ENCODE measurements at places on chromosomes 6 and 20.
A peak's percentile ranks its signal among the peaks of the same experiment; 100 is the strongest.

GRCh38 chr6:129890164-129890563 is 29.0 kb upstream of the TMEM244 start:
- peak; percentile 22 for DNase-seq

- no peak for DNase-seq
These were observed 29.9 kb downstream of the JPH2 start for GRCh38 chr20:44157061-44157460.

DNA sequence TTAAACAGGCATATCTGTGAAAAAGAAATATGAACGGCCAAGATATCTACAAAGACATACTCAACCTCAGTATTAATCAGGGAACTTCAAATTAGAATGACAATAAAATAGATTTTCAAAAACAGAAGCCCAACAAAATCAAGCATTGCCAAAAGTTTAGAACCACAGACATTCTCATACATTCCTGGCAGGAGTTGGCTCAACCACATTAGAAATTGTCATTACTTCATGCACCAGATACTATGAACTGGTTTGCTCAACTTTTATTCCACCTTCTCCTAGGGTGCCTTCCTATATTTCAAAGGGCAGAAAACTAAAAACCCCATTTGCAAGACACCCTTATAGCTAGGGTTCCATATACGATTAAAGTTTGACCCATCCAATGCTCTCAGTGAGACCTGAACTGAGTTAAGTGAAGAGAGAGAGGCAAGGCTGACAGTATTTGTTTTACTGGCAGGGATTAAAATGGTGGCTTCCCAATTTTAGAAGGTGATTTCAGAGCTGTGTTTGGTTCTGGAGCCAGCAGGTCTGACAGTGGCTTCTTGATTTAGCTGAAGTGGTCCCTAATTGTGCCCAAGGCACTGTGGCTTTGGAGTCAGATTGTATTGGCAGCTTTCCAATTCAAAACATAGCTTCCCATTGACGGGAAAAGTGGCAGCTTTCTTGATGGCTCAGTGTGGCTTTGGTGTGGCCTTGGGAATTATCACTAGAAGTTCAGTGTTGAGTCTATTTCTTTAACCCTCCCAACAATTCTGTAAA is 77.1 kb upstream of the CDYL start:
- no peak for DNase-seq

- no peak for DNase-seq
These were observed 12.5 kb downstream of the TNXB start for GRCh38 chr6:32096394-32097258.

- no peak for DNase-seq
These were observed 753.1 kb downstream of the MAFB start for GRCh38 chr20:39935901-39936300.

GRCh38 chr20:53020834-53021233 is 48.7 kb downstream of the TSHZ2 start:
- DNase-seq: no peak

DNA sequence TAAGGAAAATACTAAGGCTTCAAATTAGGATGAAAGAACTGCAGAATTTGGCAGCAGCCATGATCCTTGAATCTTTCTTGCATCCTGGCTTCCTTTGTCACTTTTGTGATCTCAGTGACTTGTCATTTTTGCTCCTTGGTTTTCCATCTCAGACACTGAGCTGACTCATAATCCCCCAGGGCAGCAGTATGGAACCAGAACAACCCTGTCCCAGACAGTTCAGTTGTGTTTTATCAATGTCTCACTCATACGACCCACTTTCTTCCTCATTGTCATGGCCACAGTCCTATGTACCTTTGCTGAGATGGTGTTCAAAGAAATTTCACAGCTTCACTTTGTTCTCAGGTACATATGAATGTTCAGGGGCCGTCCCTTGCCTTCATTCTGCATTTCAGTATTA is 488.5 kb upstream of the BTBD3 start:
- no peak for DNase-seq

- DNase-seq: no peak
These were observed 11.8 kb downstream of the CFAP61 start for GRCh38 chr20:20063941-20064702.

DNA sequence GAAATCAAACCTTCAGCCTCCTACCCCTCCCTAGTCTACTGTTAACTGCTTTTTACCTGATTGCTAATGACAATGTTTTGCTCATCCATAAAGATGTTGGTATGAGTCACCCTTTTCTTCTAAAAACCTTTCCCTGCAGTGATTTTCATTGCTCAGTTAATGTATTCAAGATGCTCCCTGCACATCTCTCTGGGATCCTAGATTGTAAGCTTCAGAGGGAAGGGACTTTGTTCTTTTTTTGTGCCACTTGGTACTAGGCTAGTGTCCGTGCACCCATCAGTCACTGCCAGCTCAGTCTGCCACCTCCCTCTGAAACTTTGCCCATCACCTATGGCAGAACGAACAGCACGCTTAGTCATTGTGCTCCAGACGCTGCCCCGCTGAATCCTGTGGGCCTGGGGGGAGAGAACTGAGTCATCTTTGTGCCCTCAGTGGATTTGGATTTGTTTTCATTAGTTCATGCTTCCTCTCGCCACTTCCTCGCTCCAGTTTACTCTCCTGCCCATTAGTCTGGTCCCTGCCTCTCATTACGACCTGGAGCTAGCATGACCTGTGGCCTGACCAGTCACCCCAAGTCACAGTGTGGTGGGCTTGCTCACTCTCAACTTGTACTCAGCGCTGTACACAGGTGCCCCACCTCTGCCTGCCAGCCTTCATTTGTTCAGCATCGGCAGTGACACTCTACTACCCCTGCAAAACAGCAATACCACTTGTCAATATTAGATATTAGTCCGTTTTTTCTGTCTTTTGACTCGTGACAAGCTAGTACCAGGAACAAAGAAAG is 78.0 kb upstream of the TMEM181 start:
- DNase-seq: no peak

DNA sequence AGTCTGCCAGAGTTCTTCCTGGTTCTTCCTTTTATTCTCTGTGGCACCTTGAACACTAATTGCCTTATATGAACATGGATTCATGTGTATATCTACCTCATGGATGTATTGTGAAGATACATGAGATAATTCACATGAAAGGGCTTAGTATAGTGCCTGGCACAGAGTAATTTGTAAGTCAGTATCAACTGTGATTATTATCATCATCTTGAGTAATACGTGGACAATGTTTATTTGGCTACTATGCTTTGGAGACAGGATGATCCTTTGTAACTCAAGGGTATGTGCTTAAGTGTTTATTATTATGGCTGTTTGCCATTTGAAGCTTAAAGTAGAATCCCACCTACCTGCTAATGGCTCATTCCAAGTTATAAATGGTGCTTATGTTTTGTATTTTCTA is 16.0 kb downstream of the DOP1A start:
- no peak for DNase-seq

GRCh38 chr6:132813173-132813856 is 1.1 kb upstream of the RPS12 start:
- peak; percentile 82 for DNase-seq

- DNase-seq: no peak
These were observed 11.0 kb downstream of the SULF2 start for GRCh38 chr20:47774131-47774777.

DNA sequence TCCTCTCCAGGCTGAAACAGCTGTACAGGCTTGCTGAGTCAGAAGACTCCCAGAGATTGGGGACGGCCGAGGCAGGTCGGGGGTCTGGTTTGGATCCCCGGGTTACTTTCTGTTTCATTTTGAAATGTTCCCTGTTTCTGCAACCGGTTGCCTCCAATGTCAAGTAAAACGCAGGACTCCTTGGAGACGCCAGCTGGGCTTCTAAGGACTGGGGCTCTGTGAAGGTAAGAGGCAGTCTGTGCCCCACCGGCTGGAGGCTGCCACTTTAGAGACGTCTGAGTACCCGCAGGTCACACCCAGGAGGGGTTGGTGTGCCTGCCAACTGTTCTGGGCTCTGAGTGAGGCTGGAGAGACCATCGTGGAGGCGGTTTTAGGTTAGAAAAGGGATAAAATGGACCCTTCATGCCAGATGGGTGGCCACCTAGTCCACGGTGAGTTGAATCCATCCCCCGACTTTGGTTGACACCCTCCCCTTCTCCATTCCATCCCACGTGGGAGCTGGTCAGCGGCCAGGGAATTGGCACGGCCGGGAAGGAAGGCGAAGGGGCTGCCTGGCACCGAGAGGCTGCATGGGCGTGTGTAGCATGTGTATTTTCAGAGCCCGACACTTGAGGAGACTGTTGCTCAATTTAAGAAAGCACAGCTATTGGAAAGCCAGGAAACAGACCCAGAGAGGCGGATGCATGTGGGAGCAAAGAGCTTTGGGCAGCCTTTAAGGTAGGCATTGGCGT is 240.9 kb downstream of the PHACTR1 start:
- peak; percentile 19 for DNase-seq

GRCh38 chr6:51001399-51001798 is 182.7 kb downstream of the TFAP2B start:
- DNase-seq: no peak

GRCh38 chr6:2542858-2543218 is 207.9 kb downstream of the MYLK4 start:
- peak; percentile 100 for DNase-seq

- no peak for DNase-seq
These were observed 192.2 kb upstream of the LRFN2 start for GRCh38 chr6:40779409-40779808.

GRCh38 chr6:157727629-157728182 is 95.3 kb upstream of the SNX9 start:
- DNase-seq: no peak

DNA sequence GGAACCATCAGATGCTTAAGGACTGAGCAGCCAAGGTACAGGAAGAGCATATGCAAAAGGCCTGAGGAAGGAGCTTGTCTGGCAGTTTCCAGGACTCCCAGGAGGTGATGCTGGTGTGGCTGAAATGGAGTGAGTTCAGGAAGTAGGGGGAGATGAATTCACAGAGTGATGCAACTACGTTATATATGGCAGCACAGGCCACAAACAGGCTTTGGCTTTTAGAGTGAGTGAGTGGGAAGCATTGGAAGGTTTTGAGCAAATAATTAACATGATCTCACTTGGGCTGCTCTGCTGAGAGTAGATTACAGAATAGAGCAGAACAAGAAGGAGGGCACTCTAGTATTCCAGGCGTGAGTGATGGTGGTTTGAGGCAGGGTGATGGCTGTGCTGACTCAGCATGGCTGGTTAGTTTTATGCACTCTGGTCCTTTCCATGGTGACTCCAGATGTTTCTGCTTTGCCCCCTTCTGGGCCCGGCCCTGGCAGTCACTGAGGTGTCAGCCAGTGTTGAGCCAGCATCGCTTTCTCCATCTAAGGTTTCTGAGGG is 6.5 kb downstream of the BTN2A2 start:
- DNase-seq: peak; percentile 93

- no peak for DNase-seq
These were observed 147.8 kb downstream of the EYA2 start for GRCh38 chr20:47042464-47042863.

GRCh38 chr20:17314264-17314663 is 87.4 kb downstream of the PCSK2 start:
- no peak for DNase-seq

- DNase-seq: no peak
These were observed 14.9 kb downstream of the NEDD9 start for GRCh38 chr6:11217360-11218101.

All from MV-4-11 (cell line).